ENCODE measurements at places on chromosomes 16 and 17.

GRCh38 chr17:36070427-36070826, 6.4 kb downstream of the CCL18 start:
- DNase-seq, result no peak

DNA sequence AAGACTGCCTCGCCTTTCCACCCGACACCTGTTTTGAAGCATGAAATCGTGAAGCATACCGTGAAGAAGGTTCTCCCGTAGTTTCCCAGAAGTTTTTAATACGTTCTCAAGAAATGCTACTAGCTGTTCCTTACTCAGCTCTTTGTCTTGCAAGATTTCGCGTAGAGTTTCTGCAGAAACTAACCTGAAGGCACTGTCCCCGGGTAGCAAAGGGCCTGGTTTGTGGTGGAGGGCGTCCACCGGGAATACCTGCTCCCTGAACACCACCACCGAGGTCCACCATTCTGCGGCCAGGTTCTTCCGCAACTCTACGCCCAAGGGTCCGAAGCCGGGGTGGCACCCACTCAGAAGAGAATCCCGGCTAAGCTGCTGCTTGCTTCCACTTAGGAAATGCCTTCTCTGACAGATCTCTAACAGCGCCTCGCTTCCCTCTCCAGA, 487 bp downstream of the POLG2 start:
- DNase-seq, result no peak

DNA sequence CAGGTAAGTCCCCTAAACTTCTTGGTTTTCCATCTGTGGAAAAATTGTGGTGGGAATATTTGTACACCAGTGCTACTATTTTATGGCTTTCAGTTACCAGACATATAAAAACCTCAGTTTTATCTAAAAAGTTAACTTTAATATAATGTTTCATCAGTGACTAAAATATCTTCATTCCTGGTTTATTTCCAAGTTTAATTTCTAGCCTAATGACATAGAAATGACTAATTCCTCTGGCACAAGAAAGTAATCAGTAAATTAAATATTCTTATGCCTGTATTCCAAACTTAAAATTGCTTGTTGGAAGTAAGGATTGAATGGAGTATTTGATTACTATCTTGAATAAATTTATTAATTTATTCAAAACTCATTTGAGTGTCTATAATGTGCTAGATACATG, 757.0 kb downstream of the CDH11 start:
- DNase-seq, result no peak

DNA sequence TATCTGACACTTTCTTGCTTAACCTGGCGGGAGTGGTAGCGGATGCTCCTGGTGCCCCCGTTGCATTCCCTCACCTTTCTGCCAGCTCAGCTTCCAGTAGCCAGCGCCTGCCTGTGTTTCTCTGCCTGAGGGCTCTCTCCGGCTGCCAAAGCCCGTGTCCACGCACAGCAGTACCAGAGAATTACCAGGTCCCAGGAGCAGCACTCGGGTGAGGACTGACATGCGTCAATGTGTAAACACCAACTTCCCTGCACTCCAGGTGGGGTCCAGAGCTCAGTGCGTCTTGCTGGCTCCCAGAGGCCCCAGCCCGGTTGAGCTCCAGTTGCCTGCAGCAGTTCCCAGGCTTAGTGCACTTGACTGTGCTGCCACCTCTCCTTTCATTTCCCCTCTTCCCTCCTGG, 54.8 kb downstream of the CDH13 start:
- DNase-seq, result no peak

DNA sequence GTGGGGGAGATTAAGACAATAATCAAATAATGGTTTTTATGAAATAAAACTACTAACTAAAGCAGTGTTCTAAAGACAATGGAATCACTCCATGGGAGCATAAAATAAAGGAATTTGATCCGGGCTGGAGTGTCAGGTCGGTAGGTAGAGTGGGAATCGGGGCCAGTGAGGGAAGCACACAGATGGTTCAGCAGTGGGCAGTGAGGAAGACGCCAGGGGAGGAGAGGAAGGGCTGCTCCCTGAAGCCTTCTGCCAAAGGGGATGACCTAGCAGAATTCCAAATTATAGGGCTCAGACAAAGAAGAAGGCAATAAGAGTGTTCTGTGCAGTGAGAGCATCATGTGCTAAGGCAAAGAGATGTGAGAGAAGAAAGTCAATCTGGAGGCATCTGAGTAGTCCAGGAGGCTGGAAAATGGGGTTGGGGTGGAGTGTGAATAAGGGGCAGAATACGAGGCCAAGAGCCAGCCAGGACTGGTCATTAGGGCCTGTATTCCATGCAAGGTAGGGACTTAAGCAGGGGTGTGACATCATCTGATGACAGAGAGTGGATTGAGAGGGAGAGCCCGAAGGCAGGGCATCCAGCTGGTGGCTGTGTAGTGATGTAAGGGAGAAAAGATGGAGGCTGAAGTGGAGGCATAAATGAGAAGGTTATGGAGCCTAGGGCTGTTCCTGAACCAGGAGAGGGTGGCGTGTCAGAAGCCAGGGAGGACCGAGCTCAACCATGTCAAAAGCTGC, 137.6 kb downstream of the COPRS start:
- DNase-seq, result no peak

DNA sequence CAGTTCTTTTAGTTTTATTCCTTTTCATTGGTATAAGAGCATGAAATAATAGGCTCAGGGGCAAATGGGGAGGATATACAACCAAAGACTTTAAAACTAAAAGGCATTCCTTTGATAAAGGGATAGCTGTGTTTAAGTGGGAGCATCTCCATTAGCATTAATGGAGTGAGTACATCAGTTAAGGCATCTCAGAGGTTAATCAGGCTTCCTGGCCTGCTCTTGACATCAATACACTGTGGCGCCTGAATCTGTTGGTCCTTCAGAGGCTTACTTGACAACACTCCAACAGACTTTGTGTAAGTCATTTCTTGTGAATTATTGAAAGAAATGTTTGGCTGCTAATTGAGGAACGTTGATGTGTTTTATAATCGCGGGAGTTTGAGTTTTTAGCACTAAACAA, 230.7 kb downstream of the BCAS3 start:
- DNase-seq, result no peak

DNA sequence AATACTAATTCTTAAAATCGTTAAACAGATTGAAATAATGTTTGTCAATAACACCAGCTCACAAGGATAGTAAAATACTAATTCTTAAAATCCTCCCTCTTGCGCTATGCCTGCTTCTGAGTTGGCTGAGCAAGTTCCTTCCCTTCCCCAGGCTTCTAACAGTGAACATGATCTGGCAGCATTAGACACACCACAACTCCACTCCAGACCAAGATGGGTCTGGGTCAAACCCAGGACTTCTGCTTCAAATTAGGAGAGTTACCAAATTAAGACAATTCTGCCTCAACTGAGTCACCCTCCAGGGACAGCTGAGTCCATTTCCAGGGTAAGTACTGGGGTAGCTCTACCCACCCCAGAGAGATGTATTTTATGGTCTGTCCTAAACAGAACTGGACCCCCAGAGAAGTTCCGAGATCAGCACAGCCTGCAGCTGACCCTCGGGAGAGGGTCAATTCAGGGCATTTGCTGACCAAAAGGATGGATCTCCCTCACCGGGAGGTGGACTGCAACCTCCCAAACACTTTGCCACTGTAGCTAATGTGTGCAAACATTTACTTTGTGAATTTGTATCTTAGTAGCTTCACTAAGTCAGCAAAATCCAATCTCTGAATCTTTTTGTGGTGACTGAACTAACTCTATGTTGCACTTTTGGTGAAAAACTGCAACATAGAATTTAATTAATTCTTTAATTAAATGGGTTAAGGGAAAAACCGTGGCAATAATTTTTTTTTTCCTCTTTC, 48.8 kb downstream of the ADCY9 start:
- no peak for DNase-seq

- no peak for DNase-seq
Measured at GRCh38 chr17:323181-323580, 29.4 kb downstream of the RPH3AL start.

- DNase-seq, result no peak
Measured at GRCh38 chr17:80030730-80031410, 4.8 kb downstream of the TBC1D16 start.

DNA sequence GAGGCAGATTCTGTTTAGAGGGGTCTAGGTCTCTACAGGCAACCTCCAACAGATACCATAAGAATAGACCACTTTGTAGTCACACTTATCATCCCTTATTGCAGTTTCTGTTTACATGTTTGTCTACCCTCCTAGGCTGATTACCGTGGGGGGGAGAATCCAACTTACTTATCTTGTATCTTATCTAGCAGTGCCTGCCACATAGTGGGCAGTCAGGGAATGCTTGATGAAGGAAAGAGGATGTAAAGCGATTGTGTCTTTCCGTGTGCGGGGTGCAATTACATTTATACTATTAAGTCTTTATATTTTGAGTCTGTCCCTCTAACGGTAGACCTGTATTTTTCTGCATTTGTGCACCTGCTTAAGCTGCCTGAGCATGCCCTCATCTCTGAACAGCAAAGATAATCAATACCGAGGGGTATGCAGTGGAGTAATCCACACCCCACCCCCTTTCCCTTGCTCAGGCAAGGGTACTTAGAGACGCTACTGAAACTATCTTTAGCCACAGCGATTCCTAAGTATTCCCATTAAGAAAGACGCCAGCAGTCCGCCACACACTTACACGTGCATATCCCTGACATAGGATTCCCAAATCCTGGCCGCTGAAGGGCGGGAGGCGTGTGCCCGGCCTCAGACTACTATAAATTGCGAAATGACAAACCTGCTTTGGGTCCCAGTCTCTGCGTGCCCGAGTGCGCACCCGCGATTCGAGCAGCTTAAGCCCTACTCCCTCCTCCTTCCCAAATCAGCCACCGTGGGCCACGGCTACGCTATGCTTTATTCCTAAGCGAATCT, 635 bp upstream of the AATF start:
- DNase-seq, result no peak
